Kidney tubule cell (primary cell): ENCODE measurements at places on chromosomes 2 and 18.
A peak's percentile ranks its signal among the peaks of the same experiment; 100 is the strongest.

DNA sequence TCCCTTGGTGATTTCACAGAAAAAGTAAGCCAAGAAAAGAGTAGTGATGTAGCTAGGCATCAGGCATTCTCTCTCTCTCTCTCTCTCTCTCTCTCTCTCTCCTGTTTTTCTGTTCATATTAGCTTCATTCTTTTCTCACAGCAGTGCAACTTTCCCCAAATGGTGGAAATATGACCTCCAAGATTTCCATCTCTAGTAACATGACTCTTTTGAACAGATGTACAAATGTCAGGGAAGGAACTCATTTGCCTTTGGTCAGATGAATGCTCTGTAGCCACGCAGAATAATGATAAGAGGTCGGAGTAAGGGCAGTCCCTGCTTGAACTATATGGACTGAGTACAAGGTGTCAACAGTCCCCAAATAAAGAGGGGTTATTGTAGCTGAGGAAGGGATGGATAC lies 316.2 kb downstream of the GALNT13 start:
- no peak for DNase-seq

GRCh38 chr2:123785332-123785731 lies 239.8 kb upstream of the CNTNAP5 start:
- DNase-seq, result no peak

DNA sequence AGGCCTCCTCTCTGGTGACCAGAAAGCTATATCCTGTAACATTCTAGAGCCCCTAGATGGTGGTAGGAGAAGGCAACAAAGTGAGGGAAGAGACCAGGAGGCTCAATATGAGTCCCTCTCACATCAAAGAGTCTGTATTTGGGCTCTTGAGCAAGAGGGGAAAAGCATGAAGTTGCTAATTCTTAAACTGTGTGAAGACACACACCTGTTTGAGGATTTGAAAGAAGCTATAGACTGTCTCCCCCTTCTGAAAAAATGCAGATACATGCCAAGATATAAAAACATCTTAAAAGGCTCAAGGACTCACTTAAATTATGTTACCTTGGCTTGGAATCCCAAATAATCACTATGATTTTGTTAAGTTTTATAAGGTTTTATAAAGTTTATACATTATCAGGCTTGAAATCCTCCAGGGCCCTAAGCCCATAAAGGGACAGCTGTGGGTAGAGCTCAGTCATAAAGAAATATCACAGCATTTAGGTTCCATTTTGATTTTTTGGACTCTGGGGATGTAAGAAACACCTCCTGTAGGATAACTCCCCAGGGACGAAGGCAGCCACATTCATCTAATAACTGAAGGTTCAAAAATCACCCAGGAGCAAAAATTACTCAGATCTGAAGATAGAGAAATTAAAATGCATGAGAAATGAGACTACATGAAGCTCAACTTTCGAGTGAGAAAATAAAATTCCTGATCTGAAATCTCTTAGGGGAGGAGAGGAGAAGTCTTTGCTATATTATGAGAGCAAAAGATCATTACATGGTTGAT lies 136.1 kb upstream of the LGALSL start:
- DNase-seq, result no peak

- no peak for DNase-seq
Observed at GRCh38 chr2:26627350-26628105, 13.6 kb downstream of the CIB4 start.

DNA sequence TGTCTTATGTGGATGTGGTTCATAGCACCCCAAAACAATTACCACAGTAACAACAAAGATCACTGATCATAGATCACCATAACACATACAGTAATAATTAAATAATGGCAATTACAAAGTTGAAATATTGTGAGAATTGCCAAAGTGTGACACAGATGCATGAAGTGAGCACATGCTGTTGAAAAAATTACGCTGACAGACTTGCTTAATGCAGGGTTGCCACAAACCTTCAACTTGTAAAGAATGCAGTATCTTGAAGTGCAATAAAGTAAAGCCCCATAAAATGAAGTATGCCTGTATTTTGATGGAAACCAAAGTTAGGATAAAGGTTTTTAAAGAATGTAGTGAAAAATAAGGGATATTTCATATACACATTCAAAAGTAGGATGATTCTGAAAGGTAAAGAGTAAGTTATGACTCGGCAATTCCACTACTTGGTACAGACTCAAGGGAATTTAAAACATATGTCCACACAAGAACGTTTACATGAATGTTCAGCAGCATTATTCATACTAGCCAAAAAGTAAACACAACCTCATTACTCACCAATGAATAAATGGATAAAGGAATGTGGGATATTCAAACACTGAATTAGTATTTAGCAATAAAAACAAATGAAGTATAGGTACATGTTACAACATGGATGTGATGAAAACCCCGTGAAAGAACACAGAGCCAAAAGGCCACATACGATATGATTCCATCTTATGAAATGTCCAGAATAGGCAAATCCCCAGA lies 61.6 kb downstream of the SCN9A start:
- peak; percentile 50 for DNase-seq

DNA sequence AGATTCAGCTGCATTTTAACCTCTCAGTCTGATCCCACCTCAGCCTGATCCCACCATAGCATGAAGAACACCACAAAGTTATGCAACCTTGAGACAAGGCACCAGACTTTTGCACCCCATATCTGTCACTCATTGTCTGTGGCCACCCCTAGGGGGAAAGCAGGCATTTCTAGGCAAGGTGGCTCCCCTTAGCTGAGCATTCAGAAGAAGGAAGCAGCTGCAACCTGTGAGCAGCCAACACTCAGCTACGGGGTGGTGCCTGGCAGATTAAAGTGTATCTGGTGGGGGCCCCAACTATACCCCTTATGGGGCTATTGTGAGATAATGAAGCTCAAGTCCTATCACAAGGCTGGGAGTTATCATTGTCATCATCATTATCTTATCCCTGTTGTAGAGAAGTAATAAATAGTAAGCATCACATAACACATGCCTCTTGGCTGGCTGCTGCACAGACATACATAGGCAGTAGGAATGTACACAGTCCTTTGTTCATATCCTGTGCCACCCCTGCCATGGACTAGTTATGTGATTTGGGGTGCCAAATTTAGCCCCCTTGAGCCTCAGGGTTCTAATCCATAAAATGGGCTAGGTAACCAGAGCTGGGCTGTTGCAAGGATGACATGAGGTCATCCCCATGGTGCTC lies 20.6 kb upstream of the TMEM163 start:
- no peak for DNase-seq

- peak; percentile 33 for DNase-seq
Observed at GRCh38 chr2:181371782-181372645, 85.2 kb upstream of the ITGA4 start.

- peak; percentile 33 for DNase-seq
Observed at GRCh38 chr2:32058130-32058529, 5.2 kb upstream of the SPAST start.

- peak; percentile 3 for DNase-seq
Observed at GRCh38 chr2:189178726-189179569, 613 bp downstream of the COL5A2 start.

DNA sequence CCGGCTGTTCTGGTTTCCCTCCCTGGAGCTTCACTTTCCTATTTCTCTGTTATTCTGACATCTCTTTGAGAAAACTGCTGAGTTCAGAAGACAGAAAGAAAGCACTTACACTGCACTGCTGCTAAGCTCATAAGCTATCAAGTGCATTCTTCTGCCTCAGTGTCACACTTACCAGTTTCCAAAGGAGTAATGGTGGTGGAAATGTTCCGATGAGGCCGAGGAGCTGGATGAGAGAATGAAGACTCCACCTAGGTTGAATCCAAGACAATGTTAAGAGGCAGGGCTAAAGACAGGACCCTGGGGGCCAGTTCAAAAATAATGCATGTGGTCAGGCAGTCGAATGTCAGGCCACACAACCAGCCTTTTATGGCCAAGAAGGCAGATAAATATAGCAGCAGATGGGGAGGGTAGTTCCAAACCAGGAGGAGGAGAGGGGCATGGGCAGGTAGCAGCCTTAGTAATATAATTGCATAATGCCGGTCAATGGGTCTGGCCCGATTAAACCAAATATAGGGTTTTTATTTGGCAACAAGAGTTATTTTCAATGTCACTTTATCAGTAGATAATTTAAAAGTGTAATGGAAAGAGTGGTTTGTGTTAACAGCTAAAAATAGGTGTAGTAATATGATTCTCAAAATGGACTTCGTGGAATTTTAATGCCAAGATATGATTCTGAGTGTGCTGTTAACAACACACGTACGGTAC lies at the start of gene MYOM1:
Gene MYOM1, minus strand, starts transcription at position 338 of the 705 bp plus-strand sequence. CDS start 4,745 bp downstream, outside the sequence.
- DNase-seq, result no peak
